Amniotic stem cell (primary cell): ENCODE measurements at places on chromosomes 13 and 19.

DNA sequence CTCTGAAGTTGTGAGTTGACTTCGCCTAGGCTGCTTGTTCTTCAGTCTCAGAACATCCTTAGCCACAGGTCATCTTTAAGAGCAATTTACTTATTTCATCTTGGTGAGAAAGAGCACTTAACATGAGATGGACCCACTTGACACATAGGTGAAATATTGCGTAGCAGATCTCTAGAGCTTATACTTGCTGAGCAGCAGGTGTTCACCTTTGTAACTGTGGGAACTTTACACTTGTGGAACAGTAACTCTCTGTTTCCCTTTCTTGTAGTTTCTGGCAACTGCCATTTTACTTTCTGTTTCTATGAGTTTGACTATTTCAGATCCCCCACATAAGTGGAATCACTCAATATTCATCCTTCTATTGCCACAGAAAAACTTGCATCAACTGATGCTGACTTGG is 95.7 kb downstream of the SLC10A2 start:
- DNase-seq, result no peak

- DNase-seq, result peak; percentile 40
These were observed 16.1 kb downstream of the LGALS16 start for GRCh38 chr19:39671739-39672363.

GRCh38 chr13:58680115-58680514 is 1048.6 kb downstream of the PCDH17 start:
- no peak for DNase-seq

- no peak for DNase-seq
These were observed 3.9 kb downstream of the CD209 start for GRCh38 chr19:7743425-7743841.

GRCh38 chr19:31338069-31338776 is 11.0 kb downstream of the TSHZ3 start:
- no peak for DNase-seq

GRCh38 chr19:29482855-29483640 is 42.7 kb upstream of the VSTM2B start:
- no peak for DNase-seq

DNA sequence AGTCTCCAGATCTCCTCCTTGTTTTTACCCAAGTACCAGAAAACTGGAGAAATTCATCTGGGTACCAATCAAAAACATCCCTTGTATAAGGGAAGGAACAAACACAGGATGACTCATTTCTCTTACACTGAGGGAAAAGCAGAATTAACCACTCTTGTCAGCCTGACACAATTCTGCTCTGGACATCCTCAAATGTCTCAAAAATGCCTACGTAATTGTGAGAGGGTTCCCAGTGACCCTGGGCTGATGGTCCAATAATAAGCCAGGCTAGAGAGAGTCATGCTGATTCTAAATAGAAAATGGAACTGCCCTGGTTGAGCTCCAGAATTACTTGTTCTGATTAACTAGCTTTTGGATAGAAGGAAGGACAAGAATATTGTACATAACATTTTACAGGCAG is 14.5 kb downstream of the ZNF708 start:
- no peak for DNase-seq

GRCh38 chr13:98406427-98406826 is 170.5 kb downstream of the STK24 start:
- no peak for DNase-seq

DNA sequence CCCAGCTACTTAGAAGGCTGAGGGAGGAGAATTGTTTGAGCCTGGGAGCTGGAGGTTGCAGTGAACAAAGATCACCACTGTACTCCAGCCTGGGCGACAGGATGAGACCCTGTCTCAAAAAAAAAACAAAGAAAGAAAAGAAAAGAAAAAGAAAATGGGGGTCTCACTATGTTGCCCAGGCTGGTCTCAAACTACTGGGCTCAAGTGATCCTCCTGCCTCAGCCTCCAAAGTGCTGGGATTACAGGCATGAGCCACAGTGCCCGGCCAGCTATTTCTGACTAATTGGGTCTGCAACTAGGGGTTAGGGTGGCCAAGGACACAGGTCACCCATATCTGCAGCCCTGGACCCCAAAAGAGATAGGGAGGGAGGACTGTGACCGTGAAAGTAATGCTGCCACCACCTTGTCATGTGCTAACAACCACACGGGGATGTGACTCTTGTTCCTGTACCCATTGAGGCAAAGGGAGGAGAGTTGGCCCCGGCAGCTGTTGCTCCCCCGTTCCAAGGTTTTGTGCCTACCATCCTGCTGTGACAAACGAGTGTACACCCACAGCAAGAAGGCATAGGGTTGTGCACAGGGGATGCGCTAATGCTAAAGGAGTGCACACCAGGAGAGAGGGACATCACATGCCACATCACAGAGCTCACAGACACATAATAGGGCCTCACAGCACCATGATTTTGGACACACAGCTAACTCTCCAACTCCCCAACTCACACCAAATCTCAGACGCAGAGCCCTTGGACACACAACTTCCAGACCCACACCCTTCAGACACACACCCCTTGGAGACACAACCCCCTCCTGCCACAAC is 619 bp downstream of the MEF2B start:
- DNase-seq, result no peak

GRCh38 chr13:66482836-66483235 is 747.3 kb downstream of the PCDH9 start:
- DNase-seq, result no peak

GRCh38 chr13:79660361-79660760 is 179.4 kb downstream of the NDFIP2 start:
- DNase-seq, result no peak

DNA sequence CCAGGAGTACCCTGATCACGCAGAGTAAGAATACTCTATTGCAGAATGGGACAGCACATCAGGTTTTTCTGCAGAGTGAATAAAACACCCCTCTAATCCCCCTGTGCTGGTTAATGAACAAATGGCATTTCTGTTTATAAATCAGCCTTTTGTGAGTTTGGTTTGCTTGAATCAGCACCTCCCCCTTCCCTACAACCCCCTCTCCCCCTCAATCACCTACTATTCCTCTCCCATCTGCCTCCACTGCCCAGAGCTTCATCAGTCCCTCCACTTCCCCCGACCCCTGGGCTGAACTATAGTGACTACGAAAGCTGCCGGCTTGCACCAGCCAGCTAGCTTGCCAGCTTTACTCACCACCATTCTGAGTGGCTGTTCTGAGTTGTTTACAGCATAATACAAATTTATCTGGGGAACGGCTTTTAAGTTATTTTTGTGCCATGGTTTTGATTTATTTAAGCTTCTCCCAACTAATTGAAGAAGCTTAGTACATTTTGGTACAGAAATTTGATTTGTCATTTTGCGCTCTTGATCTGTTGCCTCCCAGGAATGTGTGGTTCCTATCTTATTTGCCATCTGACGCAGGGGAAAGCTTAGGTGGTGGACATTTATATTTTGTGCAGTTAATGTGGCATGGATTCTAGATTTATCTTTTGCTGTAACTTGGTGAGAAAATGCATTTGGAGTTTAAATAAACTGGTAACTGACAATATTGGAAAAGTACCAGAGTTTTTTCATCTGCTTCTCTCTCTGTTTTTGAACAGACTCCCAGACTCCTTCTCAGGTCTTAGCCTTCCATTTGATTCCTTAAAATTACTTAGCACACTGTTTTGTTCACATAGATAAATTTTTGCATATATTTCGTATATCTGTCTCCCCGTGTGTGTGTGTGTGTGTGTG is 41.7 kb upstream of the WDFY2 start:
- DNase-seq, result no peak

DNA sequence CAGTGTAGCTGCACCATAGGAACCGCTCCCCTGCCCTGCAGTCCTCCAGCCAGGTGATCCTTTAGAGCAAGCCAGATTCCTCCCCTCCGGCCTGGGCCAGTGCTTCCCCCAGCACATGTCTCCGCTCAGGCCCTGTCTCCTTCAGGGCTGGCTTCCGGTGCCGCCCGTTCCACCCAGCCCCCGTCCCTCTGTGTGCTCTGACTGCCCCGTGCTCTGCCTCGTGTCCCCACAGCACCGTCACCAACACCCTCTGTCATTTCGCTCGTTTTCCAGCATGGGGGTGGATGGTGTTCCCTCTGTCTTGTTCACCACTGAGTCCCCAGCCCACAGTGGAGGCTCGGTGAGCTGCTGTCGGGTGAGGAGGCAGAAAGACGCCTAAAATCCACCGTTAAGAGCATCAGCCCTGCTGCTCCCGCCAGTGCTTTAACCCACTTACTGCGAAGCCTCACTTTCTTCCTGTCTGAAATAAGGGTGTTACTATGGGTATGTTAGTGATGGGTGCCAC is 54.5 kb downstream of the TSSK6 start:
- DNase-seq, result no peak

- no peak for DNase-seq
These were observed 8.9 kb upstream of the AMER2 start for GRCh38 chr13:25180775-25181537.

- no peak for DNase-seq
These were observed 5.0 kb downstream of the MVB12A start for GRCh38 chr19:17424743-17425365.

DNA sequence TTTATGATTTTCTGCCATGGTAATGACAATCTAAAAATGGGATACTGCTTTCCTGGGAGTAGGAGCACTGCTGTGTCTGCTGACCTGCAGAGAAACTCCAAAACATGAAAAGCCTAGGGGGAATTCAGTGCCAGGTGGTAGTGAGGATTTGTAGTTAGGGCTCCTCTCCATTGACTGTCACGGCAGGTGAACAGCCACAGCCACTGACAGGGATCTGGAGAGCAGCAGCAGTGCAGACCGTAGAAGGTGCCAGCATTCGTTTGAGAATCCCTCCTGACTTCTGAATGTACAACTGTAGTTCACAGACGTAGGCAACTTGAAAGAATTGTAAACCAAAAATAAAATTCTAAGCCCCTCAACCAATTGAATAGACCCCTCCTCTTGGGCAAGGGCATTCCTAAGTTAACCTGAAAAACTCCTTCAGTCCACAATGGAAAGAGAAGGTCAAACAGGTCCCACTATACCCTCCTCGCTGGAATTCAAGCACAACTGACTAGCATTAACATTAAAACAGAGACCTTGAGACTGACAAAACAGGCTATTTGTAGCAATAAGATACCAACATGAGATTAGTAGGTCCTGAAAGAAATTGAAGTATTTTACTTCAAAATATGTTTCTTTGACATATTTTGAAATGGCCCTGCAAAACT is 1328.8 kb downstream of the OLFM4 start:
- no peak for DNase-seq

DNA sequence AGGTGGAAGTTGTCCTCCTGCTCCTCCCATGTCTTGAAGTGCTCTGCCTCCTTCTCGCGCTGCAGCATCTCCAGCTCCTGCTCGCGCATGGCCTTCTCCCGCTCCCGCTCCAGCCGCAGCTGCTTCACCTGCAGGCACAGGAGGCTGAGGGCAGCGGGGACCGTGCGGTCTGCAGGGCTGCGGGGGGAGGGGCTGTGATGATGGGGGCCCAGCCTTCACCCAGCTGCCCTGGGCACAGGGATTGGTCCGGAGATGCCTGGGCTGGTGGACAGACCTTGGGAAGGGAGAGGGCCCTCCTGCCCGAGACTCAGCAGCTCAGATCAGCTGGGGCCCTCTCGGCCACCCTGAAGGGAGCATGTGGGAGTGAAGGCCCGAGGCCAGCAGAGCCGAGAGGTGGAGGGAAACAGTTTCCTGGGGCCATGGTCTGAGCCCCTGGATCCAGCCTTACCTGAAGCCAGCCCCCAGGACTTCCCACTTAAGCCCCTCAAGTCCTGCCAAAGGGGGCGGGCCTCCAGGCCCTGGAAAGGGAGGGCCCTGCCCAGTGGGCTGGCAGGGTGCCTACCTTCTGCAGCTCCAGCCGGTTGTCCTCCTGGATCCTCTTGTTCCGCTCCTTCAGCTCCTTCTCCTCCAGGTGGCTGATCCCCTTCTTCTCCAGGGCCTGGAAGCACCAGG is 6.3 kb downstream of the CACTIN start:
- DNase-seq, result no peak

GRCh38 chr19:42657556-42657955 is 62.8 kb upstream of the CEACAM8 start:
- DNase-seq, result no peak

- no peak for DNase-seq
These were observed 1254.2 kb upstream of the SLC10A2 start for GRCh38 chr13:104320446-104320845.

- DNase-seq, result no peak
These were observed 392.5 kb downstream of the DIAPH3 start for GRCh38 chr13:59771272-59771671.

GRCh38 chr19:54336893-54337857 is 1.8 kb downstream of the LILRA4 start:
- DNase-seq, result no peak

DNA sequence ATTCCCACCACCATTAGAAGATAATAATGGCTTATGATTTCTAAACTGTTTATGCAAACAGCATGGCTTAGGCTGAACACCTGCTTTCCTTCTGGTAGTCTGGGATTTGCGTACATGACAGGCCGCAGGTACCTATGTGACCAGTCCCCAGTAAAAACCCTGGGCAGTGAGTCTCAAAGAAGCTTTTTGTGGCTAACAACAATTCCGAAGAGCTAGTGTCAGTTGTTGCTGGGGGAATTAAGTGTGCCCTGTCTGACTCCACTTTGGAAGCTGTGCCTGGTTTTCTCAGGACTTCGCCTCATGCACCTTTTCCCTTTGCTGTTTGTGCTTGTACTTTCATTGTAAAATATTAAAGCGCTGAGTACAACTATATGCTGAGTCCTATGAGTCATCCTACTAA is 250.2 kb upstream of the MIR17HG start:
- no peak for DNase-seq

DNA sequence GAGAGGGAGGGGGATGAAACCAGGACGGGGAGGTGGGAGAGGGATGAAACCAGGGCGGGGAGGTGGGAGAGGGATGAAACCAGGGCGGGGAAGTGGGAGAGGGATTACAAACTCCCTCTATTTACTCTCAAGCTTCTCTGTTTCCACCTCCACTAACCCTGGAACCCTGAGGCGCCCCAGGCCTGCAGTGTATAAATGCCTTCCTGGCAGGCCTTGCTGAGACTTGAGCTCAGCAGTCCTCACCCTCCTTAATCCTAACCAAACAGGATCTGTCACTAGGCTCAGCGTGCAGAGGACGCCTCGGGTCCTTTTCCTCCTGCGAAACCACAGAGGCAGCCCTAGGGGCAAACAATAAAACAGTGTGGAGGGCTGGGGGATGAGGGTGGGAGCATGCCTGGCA is 32.1 kb upstream of the OR1M1 start:
- no peak for DNase-seq

DNA sequence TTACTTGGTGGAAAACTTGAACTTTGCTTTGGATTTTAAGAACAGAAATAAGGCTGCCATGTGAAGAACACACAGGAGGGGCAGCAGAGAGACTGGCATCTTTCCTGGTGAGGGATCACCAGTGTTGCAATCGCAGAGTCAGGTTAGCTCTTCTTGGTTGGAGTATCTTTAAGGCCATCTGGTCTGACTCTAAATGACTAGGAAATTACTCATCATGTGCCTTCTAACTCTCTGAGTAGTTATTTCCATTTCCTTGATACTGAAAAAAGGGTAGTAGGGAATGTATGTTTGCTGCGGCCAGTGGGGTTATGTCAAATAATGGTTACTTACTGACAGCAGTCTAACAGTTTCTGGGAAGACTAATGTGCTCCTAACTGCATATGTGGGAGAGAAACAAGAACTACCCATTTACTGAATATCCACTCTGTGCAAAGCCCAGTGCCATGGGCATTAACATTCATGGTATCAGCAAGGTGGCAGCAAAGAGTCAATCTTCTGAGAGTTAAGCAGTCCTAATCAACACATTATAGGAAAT is 122.1 kb downstream of the COG6 start:
- peak; percentile 19 for DNase-seq

- no peak for DNase-seq
These were observed 19.0 kb upstream of the ISYNA1 start for GRCh38 chr19:18456974-18457373.

- DNase-seq, result no peak
These were observed 82.4 kb upstream of the MBNL2 start for GRCh38 chr13:97139691-97140090.
